ENCODE measurements at places on chromosomes 1 and 21.

GRCh38 chr1:22259551-22260282 lies 116.8 kb upstream of the WNT4 start:
- DNase-seq, result no peak

GRCh38 chr1:116825207-116825719 lies 71.0 kb downstream of the CD2 start:
- DNase-seq, result no peak

DNA sequence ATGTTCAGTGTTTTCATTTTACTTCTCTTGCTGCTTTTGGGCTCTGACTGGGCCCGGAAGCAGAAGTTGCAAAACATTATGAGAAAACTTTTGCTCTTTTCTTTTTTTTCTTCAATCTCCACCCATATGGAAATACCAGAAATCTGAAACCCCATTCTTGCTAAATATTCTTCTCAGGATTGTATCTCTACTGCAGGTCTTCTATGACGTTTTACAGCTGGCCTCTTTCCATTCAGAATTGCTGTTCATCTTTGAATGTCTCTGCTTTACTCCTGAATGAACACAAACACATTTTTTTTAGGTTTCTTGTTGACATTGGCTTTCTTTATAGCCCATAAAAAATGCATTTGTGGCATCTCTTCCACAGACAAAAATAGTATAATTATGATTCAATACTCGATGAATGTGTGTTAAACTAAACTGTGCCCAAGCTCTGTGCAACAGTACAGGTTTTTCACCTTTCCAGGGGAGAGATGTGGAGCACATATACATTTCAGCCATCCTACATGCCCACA lies 18.8 kb downstream of the PTPRC start:
- DNase-seq, result no peak

DNA sequence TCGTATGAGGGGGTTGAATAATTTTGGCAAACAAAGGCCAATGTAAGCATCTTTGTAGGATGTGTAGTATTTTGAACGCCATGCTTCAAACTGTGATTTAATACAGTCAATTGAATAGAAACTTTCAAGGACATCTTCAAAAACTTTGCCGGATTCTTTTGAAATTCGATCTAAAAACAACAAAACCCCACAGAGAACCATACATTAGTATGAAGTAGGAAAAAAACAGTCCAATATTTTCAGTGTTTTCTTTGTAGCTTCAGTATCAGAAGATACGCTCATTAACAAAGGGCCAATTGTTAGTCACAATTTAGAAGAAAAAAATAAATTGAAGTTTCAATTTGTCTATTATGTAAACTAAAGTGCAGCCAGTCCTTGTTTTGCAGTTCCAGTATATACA lies 20.7 kb upstream of the SYNJ1 start:
- no peak for DNase-seq

DNA sequence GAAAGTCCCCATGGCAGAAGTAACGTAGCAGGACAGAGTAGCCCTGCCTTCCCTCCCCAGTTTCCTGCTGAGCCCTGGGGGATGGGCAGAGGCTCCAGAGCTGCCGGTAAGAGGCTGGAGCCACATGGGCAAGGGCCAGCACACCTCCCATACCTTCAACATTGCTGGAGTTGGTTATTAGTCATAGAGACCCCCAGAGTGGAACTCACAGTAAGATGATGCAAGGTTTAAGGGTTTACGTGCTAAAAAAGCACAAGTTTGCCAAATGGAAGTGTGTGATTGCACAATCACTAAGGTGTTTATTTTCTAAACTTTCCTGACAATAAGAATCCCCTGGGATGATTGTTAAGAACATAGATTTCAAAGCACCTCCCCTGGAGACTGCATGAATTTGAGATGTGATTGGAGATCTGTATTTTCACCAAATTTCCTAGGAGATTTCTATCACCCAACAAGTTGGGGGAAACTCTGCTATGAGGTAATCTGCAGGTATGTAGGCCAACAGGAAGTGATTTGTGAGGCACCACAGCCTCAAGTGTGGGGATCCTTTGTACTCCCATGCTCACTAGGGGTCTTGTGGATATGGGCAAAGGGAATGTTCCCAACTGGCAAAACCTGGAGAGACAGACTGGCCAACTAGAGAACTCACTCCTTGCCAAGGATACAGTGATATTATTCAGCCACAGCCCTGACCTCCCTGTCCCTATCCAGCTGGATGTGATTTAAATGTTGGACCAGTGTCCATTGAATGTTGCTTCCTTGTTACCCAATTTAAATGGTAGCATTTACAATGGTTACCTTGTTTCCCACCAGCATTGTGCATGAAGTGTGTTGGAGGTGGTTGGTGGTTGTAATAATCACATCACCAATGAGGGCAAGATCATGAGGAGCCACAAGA lies 37.1 kb upstream of the CSF1 start:
- no peak for DNase-seq

DNA sequence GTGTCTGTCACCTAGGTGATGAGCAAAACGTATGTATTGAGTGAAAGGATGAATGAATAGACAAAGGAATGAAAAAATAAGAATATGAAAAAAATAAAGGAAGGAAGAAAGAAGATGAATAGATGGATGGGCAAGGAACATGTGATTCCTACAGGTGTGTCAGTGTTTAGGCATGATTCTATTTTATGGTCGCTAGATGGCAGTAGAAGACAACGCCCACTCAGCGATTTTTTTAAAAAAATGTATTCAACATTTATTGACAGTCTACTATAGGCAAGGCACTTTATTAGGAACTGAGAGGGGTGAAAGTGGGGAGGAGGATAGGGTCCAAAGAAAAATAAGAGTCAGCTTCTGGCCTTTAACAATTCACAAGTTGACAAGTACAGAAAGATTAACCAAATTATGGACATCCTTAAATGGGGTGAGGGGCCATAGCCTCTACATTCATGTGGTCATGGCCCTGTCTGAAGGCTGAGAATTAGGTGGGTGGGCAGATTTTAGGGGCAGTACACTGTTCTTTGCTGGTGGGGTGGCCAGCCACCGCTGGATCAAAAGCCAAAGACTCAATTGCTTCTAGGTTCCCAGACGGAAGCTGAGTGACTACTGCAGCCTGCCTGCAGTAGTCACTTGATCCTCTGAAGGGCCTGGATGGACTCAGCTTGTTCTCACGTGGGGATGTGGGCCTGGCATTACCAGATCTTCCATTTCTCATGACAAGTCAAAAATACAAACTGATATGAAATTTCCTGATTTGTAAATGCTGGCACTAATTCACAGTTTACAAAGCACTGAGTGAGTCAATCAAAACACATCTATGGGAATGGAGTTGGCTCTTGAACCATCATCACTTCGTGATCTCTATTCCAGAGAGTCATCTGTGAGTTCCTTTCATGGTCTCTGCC lies 83.9 kb downstream of the FASLG start:
- no peak for DNase-seq

- no peak for DNase-seq
These were observed 17.8 kb downstream of the TMEM51 start for GRCh38 chr1:15171271-15171908.

DNA sequence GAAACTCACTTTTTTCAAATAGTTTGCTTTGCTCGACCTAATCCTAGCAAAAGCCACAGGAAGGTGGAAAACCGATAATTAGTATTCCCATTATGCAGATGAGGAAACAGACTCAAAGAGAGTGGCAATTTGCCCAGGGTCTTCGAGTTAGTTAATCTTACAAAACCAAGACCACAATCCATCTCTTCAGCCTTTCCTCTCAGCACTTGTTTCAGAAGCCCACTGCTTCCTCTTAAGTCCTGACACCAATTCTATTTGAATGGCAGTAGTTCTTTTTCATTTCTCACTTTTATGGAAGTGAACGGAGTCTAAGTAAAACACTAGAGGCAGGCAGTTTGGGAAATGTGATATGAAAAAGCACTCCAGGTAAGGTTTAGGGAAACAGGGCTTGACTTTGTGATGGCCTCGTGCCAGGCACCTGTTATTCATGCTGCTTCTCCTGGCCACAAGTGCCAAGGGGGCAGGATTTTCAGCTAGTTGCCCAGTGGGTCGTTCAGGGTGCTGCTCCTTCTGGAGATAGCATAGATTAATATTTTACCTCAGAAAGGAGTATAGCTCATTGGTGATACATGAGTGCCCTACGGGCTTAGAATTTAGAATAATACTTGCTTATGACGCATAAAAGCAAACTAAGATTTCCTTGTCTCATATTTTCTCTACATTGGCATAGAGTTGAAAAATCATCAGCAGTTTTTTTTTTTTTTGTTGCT lies 76.6 kb upstream of the NRIP1 start:
- no peak for DNase-seq

GRCh38 chr21:43194303-43195120 lies 25.7 kb downstream of the CRYAA start:
- no peak for DNase-seq

DNA sequence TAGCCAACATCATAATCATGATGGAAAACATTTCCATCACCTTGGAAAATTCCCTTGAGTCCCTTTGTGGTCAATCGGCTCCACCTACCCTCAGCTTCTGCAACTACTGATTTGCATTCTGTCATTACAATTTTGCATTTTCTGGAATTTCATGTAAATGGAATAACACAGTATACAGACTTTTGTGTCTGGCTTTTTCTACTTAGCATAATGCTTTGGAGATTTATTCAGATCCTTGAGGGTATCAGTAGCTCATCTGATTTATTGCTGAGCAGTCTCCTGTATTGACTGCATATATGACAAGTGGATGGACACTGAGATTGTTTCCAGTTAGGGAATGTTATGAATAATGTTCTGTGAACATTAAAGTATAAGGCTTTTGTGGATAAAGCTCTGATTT lies 358.3 kb downstream of the USP25 start:
- no peak for DNase-seq

GRCh38 chr21:26366781-26367180 lies 196.2 kb upstream of the APP start:
- DNase-seq, result no peak

GRCh38 chr1:231053493-231054162 lies 13.6 kb upstream of the FAM89A start:
- DNase-seq, result no peak
